Epithelial cell of esophagus (primary cell): ENCODE measurements at places on chromosomes 11 and 22.

GRCh38 chr11:75320046-75320618 is 31.3 kb downstream of the ARRB1 start:
- DNase-seq = no peak

GRCh38 chr11:17343907-17344306 is 7.7 kb upstream of the NCR3LG1 start:
- DNase-seq = peak; percentile 86

GRCh38 chr11:94272738-94273313 is 31.6 kb upstream of the IZUMO1R start:
- DNase-seq = no peak

- peak; percentile 93 for DNase-seq
Observed at GRCh38 chr11:118917481-118918127, 8.1 kb downstream of the BCL9L start.

DNA sequence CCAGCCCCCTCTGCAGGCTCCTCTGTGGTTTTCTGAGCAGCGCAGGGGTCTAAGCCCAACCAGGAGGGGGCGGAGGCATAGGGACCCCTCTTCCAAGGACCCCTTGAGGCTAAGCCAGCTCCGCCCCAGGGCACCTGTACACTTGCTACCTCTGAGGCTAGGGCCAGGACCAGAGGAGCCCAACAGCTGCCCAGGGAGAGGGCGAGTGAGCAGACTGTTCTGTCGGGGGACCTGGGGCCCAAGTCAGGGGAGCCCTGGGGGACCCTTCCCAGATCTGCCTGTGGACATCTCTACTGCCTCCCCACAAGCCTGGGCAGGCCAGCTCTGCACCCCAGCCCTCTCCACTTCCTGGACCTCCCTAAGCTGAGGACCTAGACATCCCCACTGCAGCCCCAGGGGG is 1.8 kb downstream of the B4GALNT4 start:
- DNase-seq = no peak

- DNase-seq = peak; percentile 67
Observed at GRCh38 chr11:65078151-65078550, 5.7 kb downstream of the CDCA5 start.

DNA sequence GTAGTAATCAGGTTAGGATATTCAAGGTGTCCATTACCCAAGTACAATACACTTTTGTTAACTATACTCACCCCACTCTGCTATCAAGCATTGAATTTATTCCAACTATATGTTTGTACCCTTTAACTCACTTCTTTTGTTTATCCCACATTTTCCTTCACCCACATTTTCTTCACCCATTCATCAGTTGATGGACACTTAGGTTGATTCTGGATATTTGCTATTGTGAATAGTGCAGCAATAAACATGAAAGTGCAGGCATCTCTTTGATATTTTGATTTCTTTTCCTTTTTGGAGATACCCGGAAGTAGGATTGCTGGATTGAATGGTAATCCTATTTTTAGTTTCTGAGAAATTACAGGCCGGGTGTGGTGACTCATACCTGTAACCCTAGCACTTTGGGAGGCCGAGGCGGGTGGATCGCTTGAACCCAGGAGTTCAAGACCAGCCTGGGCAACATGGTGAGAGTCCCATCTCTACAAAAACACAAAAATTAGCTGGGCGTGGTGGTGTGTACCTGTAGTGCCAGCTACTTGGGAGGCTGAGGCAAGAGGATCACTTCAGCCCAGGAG is 6.5 kb downstream of the TMEM25 start:
- DNase-seq = no peak

GRCh38 chr11:14409891-14410290 is 50.9 kb upstream of the RRAS2 start:
- peak; percentile 46 for DNase-seq

DNA sequence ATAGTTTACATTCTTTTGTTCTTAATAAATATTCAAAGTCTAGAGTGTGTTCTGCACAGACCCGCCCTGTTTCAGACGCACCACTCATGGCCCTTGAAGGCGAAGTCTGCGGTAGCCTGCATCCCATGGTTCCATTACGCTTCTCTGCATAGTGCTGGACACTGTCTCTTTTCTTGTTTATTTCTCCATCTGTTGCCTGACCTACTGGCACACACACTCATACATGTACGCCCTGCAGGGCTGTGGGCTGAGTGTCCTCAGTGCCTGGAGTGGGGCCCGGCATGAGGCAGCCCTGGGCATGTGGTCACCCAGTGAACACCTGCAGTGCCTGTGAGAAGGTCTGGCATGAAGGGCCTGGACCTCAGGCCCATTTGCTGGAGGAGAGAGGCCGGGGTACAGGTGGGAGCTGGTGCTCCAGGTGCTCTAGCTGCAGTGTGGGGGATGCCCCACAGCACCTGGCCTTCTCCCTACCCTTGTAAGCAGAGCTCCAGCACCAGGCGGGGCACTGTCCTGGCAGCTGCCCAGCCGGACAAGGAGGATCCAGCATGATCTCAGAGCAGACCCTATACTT is 404.1 kb downstream of the TBC1D22A start:
- DNase-seq = no peak
